ENCODE measurements at places on chromosomes 6 and 20.

DNA sequence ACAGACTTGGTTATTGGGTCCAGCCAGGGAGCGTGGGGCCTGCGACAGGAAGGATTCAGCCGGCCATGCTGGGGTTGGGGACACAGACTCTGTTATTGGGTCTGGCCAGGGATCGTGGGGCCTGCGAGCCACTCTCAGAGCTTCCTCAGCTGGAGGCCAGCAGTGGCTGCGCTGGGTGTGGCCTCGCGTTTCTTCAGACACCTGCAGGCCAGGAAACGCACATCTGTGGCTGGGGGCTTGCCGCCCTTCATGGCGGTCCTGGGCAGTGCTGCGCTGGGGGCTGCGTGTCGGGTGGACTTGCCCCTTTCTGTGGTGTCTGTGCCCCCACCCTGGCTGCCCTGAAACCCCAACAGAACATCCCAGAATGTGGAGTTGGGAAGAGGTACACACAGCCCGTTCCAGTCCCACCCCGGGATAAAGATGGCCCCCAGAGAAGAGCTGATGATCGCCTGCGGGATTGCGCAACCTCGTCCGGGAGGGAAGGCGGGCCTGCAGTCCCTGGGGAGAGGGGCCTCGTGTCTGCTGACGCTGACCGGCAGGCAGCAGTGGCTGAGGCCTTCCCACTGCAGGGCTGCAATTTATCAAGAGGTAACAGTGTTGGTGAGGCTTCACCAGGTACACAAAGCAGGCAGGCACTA is 16.9 kb upstream of the MTG2 start:
- DNase-seq: no peak

DNA sequence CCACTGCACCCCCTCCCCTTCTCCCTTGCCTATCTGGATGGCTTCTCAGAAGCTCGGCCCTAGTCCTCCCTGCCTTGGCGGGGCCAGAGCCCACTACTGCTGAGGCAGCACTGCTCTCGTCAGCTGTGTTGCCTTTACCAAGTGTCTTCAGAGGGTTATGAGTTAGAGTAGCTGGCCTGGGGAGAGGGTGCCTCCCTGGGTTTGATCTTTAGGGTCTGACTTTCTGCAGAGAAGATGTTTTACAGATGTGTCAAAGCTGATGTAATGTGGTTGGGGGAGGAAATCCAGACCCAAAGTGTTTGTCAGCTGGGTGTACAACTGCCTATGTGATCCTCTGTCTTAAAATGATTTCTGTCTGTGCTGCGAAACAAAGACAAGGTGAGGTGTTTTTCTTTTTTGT is 30.4 kb upstream of the PI16 start:
- no peak for DNase-seq

DNA sequence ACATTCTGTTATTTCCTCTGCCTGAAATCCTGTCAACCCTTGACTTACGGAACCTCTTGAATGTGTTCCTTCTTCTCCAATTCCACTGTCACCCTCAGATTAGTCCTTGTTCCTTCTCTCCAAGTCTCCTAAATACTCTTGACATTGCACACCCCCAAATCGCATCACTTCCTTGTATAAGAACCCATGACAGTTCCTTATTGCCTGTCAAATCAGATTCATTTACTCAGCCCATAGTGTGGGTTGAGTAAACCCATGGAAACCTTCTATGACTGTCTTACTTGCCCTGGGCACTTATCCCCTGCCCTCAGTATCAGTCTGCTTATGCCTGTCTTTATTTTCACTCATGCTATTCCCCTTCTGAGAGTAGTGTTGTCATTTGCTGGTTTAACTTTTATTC is 40.5 kb downstream of the ARMC2 start:
- no peak for DNase-seq

DNA sequence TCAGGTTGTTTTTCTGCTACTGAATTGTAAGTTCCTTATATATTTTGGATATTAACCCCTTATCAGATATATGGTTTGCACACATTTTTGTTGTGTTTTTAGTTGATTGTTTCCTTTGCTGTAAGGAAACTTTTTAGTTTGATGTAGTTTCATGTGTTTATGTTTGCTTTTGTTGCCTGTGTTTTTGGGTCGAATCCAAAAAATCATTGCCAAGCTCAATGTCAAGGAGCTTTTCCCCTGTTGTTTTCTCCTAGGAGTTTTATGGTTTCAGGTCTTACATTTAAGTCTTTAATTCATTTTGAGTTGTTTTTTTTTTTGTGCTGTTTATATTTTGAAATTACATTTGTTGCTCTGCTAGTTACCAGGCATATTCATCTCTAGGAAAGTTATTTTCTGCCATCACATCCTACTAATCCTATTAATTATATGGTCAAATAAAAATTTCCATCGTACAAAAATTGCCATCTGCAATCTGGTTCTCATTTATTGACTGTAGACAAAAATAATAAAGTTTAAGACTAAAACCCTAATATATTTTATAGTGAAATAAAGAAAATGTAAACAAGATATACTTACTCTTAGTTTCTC is 103.8 kb upstream of the FAM184A start:
- DNase-seq: no peak

DNA sequence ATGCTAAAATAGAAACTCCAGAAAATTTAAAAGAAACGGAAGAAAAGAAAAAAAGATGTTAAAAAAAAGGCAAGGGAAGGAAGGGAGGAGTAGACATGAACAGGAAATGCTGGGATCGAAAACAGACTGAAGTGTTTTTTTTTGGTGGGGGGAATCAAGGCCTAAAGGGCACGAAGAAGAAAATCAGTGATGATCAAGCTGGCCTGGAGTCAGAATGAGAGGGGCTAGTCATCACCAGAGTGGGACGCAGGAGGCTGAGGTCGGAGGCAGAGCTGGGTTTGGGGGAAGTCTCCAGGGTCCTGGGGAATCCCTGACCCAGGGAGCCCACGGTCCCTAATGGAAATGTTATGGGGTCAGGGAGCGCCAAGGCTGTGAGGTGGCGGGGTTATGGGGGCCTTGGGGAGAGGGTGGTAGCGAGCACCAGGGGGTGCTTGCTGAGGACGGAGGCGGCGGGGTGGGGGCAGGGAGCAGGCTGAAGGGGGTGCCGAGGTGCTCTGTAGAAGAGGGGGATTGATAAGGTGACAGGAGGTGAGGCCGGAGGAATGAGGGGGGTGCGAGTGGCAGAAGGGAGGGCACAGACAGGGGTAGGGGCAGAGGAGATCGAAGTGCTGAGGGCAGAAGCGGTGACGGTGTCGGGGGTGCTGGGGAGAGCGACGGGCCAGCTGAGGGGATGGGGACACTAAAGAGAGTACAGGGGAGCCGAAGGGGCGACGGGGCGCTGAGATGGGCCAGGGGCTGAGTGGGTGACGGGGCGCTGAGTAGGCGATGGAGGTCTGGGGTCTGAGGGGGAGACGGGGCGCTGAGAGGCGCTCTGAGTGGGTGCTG is 684 bp downstream of the ZNFX1 start:
- no peak for DNase-seq

DNA sequence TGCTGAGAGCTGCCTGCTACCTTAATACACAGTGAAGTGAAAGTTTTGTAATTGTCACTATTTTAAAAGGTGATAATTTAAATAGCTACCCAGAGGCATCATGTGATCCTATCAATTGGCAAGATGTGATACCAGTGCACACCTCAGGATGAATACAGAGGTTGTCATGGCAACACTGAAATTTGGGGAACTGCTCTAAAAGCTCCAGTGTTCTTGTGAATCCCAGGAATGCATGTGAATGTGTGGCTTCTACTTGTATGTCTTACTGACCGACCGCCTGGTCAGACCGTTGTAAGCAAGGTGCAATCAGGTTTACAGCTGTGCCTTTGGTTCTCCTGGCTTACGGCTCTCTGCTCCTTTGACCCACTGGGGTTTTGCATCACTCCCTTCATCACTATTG is 146.3 kb upstream of the GJE1 start:
- DNase-seq: no peak

GRCh38 chr6:141475259-141475658 is 657.5 kb upstream of the GJE1 start:
- no peak for DNase-seq

- DNase-seq: no peak
Measured at GRCh38 chr20:47004179-47004578, 109.5 kb downstream of the EYA2 start.

GRCh38 chr6:52020945-52021570 is 66.4 kb downstream of the PKHD1 start:
- DNase-seq: no peak

GRCh38 chr20:12358006-12358654 is 440.4 kb downstream of the BTBD3 start:
- DNase-seq: no peak

DNA sequence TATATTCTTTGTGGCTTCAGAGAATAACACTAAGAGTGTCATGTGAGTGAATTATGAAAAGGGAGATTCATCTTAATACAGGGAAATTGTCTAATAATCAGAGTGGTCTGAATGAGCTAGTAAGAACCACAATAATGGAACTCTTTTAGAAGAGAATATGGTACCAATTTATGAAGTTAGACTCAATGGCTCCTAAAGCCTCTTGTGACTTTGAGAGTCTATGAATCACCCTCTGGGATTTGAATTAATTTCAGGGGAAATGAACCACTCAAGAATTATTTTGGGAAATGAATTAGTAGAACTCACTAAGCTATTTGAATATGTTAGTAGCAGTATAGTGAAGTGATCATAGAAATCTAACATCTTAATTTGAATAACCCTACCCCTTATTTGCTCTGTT is 14.3 kb downstream of the PCMT1 start:
- DNase-seq: no peak

GRCh38 chr6:112931832-112932231 is 584.7 kb downstream of the RFPL4B start:
- DNase-seq: no peak

- no peak for DNase-seq
Measured at GRCh38 chr20:57214427-57214826, 52.0 kb downstream of the BMP7 start.

GRCh38 chr6:44400572-44400971 is 13.1 kb downstream of the CDC5L start:
- no peak for DNase-seq

GRCh38 chr20:57849121-57849520 is 139.3 kb upstream of the PMEPA1 start:
- no peak for DNase-seq

DNA sequence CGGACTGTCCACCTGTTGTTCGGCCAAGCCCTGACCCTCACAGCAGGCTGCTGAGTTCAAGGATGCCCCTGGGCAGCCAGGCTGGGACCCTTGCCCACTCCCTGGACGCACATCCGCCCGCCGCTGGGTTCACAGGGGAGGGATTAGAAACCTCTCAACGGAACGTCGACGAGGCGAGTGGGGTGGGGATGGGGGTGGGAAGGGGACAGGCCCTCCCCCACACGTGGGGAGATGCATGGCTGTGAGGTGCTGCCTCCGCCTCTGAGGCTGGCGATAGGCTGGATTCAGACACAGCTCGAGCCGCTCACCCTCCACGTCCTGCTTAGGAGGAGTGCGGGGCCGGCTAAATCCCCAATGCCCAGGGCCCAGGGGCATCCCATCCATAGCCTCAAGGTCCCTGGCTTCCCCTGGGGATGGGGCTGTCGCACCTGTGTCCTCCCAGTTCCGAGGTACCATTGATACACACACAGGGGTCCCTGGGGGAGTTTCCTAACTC is 90.6 kb upstream of the BHLHE23 start:
- no peak for DNase-seq

GRCh38 chr6:88031550-88031949 is 16.1 kb upstream of the SPACA1 start:
- no peak for DNase-seq

- DNase-seq: no peak
Measured at GRCh38 chr6:85574932-85575598, 18.6 kb downstream of the SNX14 start.

DNA sequence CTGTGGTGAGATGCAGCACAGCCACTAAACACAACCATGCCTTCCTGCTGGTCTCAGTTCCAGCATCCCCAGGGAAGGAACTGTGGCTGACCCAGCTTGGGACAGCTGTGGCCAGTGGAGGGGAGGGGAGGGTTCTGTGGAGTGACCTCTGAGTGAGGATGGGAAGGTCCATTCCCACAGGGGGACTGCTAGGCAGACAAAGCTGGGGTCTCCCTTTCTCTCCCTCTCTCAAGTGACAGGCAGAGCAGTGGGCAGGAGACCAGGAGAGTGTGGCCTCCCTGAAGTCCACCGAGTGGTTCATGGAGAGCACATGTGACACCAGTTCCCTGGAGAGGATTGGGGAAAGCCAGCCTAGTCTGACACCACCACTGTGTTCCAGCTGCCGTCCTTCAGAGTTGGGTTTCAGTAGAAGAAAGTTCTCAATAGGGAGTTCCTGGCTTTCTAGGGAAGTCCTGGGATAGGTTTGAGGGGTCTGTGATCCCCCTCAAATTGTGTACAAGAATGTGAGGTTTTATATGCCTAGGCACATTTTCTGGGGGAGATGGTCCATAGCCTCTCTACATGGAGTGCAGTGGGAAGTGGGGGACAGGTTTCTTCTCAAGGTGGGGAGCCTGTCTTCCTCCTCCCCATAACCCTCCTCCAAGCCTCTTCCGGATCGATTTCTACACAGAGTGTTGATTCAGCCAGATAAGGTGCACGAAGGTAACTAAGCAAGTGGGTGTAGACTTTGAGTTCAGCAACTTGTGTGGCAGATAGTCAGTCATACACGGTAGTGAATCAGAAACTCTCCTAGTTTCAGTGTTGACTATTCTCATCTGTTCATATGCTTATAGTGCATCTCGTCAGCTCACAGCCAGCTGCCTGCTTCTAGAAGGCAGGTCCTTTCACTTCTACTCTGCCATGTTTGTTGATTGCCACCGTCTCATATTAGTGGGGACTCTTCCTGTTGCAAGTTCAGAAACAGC is 18.9 kb downstream of the MANBAL start:
- DNase-seq: no peak

- no peak for DNase-seq
Measured at GRCh38 chr6:137230956-137231555, 11.9 kb upstream of the IFNGR1 start.

- no peak for DNase-seq
Measured at GRCh38 chr6:16121339-16121738, 7.5 kb upstream of the MYLIP start.

DNA sequence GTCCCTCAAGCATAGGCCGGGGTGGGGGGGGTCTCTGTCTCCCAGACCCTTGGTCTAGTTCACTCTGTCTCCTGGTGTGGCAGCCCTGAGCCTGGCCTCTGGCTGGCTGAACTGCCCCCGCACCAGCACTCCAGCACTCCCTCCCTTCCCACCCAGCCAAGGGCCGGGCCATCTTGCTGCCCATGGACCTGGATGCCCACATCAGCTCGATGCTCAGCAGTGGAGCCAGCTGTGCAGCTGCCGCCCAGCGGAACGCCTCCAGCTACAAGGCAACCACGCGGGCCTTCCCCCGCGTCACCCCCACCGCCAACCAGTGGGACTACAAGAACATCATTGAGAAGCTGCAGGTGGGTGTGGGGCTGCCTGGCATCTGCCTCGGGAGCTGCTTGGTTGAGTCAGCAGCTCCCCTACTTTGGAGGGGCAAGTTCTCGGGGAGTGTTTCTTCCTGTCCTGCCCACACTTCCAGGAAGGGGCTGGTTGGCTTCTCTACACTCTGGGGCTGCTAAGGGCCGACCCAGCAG is 28.4 kb downstream of the UQCC2 start:
- DNase-seq: no peak

GRCh38 chr6:6840831-6841291 is 252.3 kb downstream of the LY86 start:
- DNase-seq: no peak

- DNase-seq: no peak
Measured at GRCh38 chr6:118042855-118043254, 135.8 kb downstream of the SLC35F1 start.

Measured in NCI-H2029 (cell line).